Small intestine (tissue), 16 donors: ENCODE measurements at places on chromosomes 12 and 14.

- DNase-seq = no peak
Observed at GRCh38 chr14:33516898-33517436, 433.9 kb downstream of the EGLN3 start.

DNA sequence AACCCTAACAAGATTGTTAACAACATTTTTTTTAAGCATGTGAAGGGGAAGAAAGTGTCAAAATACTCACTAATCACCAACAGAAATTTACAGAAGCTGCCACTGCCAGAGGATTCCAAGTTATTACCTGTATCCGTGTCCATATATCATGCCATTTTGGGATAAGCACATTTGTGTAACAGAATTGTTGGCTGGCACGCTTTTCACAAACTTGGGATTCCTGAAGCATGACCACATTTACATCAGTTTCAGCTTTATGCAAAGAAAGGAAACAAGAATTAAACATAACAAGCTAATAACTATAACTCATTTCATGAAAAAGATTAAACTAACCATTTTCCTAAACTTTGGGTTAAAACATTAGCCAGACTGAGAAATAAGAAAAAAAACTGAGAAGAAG is 5.9 kb downstream of the NEMP1 start:
- DNase-seq = no peak

- no peak for DNase-seq
Observed at GRCh38 chr14:104545151-104545941, 34.2 kb upstream of the C14orf180 start.

- DNase-seq = peak; percentile 76
Observed at GRCh38 chr12:114820796-114821195, 136.8 kb upstream of the TBX3 start.

GRCh38 chr12:52647601-52648000 is 4.4 kb downstream of the KRT2 start:
- no peak for DNase-seq

DNA sequence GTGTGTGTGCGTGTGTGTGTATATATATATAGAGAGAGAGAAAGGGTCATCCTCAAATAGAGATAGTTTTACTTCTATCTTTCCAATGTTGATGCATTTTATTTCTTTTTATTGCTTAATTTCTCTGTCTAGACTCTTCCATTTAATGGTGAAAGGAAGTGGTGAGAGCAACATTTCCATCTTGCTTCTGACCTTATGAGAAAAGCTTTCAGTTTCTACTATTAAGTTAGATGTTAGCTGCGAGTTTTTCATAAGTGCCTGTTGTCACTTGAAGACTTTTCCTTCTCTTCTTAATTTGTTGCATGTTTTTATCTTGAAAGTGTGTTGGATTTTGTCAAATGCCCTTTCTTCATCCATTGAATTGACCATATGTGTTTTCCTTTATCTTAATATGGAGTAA is 304.4 kb upstream of the FAR2 start:
- DNase-seq = no peak

- DNase-seq = no peak
Observed at GRCh38 chr14:31219169-31219568, 11.6 kb upstream of the HECTD1 start.

DNA sequence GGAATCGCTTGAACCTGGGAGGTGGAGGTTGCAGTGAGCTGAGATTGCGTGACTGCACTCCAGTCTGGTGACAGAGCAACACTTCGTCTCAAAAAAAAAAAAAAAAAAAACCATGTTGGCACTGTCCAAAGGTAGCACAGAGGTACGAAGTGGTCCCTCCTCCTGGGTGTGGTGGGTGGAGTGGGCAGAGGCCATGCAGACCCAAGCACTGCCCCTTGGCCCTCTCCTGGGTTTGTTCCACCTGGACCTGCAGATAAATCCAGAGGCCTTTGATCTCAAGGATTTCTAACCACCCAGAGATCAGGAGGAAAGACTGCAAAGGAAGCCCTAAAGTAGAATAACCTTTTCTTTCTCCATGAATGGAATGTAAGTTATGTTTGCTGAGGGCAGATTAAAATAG is 8.7 kb upstream of the GALNT6 start:
- peak; percentile 96 for DNase-seq

- peak; percentile 84 for DNase-seq
Observed at GRCh38 chr14:33792720-33793368, 158.0 kb downstream of the EGLN3 start.

GRCh38 chr12:69620077-69620476 is 9.4 kb upstream of the LRRC10 start:
- DNase-seq = no peak

DNA sequence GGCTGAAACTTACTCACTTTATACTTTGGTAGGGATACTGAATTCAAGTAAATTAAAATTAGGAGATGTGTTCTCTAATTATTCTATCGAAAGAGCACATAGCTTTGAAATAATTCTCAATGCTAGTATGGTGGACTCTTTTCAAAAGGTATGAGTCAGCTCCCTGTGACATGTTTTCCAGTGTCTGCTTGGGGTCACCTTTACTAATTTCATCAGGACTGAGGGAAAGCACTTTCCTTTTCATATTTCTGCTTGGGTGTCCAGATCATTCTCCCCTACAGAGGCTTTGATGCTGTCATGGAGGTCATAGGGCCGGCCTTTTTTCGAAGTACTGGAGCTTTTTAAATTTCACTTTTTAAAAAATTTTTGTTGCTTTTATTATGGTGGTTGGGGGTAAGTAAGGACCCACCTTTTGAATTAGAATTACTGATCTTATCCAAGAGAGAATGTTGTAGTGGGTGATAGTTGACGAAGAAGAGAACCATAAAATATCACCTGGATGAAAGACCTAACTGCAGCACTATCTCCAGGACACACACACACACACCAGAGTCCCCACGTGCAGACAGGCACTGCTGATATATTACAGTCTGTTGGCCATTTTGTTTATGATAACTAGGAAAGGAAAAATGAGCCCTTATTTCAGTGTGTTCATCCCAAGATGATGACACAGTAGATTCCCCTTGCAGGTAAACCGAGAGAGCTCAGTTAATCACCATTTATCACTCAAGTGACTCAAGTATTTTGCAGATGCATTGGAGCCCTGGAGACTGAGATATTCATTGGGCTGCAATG is 558.6 kb downstream of the DIO2 start:
- DNase-seq = no peak

DNA sequence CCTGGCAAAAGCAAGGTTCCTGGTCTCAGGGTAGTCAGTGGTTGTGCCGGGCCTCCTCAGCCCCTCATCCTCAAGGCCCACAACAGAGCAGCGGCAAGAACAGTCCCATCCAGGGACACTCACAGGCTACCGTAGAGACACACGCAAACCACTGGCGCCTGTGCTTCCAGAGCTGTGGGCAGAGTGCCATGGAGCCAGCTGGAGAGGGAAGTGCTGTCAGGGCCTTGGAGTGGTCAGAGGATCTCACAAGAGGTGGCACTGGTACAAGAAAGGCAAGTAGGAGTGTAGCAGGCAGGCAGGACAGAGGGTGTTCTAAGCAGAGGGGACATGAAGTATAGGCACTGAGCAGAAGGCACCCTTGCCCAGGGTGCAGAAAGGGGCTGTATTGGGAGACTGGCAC is 34.6 kb downstream of the ANKRD9 start:
- DNase-seq = peak; percentile 35
